ENCODE measurements at places on chromosomes 13 and 19.
A peak's percentile ranks its signal among the peaks of the same experiment; 100 is the strongest.

- DNase-seq: no peak
These were observed 106.1 kb downstream of the DHRS12 start for GRCh38 chr13:51697855-51698254.

DNA sequence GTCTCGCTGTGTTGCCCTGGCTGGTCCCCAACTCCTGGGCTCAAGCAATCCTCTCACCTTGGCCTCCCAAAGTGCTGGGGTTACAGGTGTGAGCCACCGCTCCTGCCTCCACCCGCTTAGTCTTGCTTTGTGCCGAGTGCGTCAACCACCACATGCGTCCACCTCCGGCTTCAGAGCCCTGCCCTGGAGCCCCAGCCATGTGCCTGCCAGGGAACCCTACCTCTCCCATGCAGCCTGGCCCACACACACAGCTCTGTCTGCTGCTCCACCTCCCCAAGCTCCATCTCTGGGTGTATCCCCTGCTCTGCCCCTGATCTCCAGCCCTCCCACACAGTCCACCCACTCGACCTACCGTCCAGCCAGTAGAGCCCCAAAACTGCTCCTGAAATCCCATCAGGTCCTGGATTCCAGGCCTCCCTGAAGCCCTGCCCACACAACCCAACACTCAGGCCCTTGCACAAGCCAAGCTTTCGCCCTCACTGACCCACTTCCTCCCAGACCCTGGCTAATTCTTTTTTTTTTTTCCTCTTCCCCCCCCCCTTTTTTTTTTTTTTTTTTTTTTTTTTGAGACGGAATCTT lies 9.6 kb downstream of the CYP2F1 start:
- DNase-seq: no peak

GRCh38 chr13:102141625-102142472 lies 260.0 kb downstream of the FGF14 start:
- peak; percentile 36 for DNase-seq

DNA sequence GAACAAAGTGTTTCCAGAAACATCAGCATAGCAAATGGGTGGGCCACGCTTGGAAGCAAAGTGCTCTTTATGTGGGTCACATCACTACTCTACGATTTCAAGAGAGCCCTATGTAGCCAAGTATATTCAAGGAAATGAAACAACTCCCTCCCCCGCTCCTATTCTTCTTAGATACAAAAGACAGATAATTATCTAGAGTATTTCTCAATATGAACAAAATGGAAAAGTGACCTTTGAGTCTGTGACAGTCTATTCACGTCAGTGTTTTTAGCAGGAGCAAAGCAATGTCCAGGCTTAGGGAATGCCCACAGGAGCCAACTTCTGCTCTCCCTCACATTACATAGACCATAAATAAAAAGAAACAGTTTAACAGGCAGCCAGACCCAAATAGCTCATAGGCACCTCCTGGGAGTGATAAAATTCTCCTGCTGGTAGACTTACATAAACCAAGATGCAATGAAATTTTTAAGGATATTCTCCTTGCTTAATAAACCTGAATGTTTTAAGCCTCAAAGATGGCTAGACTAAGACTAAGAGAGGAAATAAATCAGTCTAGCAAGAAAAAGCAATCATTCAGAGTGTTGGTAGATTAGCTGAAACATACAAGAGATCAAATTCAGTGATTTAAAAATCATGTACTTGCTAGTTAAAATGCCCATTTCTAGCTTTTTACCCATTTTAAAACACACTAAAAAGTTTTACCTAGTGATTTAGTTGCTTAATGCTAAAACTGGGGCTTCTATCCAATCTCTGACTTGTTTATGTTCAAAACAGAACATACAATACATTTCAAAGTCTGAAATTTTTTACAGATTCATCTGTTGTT lies 182.8 kb downstream of the RGCC start:
- DNase-seq: no peak

DNA sequence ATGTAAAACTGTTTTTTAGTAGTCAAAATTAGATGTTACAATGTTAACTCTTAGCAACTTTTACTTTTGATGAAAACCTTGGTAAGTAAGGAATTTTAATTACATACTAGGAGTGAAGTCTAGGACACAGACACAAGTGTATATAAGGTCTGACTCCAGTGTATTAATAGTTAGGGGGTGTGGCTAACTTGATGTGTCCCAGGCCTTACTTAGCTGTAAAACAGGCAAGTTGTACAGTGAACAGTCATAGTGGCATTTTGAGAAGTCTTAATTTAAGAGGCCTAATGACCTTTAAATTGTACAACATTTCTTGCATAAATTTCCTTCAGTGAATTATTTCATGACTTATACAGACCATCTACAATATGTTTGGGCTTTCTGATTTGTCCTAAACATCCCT lies 6.8 kb downstream of the ZNF431 start:
- DNase-seq: no peak

DNA sequence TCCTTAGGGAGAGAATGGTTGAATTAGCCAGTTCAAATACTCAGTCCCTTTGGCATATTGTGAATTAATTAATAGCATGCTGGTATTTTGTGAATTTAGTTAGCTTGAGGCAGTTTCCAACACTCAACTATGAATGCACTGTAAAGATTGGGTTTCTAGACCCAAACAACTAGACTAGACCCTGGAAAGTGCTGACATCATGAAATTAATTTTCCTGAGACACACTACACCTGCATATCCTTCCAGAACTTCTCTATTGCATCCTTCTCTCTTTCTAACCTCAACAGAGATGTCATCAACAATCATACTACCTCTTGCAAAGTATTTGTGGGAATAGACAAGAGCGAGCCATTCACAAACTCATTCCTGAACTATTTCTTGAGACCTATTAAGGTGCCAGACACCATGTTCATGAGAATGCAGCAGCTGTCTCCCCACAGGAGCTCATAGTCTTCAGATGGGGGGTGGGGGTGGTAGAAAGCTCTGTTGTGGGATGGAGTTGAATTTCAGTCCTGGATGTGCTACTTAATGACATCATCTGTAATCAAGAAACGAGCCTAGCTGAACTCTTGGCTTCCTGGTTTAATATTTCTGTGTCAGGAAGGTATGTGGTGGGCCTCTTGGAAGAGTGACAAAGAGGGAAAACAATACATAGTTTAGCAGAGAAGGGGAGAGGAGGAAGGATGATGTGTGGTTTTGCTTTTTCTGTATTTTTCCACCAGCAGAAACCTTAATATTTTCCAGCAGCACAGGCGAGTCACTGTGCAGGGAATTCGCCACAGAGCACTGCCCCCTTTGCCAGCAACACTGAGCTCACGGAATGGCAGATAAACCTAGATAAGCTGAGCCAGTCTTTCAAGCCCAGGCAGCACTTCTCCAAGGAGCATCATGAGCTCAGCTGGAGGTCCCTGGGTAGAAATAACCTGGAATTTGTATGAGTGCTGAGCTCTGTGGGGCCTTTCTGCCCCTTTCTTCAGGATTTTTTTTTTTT lies 53.1 kb upstream of the CYSLTR2 start:
- no peak for DNase-seq

DNA sequence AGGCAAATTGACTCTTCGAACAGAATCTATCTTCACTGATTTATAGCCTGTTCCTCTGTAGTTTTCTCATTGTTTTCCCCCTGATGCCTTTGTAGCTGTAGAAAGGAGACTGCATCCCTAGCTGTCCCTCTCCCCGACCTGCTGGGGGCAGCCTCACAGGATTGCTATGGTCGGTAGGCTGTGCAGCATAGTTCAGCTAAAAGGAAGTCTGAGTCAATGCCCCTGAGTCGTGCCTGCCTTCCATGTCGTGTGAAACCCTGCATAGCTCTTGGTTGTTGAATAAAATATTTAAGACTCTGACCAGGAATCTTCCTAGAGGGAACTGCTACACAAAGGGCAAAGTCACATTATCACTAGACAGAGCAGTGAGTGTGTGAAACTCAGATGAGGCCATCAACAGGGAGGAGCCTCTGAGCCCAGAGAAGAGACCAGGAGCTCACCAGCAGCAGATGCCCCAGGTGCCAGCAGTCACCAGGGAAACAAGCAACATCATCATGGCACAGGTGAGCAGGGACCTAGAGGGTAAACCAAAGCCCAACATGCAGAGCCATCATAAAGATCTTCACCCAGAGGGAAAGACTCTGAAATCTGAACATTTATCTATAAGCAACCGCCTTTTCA lies 108.4 kb upstream of the NBEA start:
- DNase-seq: no peak

GRCh38 chr13:31442571-31442970 lies 242.8 kb downstream of the B3GLCT start:
- DNase-seq: no peak

GRCh38 chr13:89684896-89685295 lies 1662.6 kb upstream of the MIR17HG start:
- DNase-seq: no peak

DNA sequence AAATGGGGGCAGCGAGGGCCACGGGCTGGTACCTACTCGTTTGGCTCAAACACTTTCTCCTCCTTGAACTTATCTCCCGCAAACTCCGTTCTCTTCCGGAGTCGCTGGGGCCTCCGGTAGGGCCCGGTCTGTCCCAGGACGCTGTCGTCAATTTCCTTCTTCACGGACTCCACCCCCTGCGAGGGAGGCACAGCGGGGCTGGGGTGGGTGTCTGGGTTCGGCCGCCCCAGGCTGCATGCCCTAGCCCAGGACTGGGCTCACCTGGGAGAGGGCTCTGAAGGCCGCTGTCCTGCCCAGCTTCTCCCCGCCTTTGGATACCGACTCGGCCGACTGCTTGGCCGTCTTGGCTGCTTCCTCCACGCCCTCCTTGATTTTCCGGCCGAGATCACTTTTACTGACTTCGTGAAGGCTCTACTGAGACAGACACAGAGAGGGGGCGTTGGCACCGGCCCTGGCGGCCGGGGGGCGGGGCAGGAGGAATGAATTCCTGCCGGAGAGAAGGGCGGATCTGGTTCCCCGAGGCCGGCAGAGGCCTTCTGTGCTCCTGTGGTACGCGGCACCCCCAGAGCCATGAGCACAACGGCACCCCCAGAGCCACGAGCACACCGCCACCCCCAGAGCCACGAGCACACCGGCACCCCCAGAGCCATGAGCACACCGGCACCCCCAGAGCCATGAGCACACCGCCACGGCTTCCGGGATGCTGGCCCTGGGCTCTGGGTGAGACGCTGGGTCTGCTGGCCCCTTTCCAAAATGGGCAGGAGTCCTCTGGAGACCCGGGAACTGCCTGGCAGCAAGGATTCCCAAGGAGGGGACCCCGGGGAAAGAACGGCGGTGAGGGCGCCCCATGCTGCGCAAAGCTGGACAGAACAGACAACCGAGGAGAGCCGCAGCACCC lies 8.1 kb upstream of the CTXN1 start:
- no peak for DNase-seq

DNA sequence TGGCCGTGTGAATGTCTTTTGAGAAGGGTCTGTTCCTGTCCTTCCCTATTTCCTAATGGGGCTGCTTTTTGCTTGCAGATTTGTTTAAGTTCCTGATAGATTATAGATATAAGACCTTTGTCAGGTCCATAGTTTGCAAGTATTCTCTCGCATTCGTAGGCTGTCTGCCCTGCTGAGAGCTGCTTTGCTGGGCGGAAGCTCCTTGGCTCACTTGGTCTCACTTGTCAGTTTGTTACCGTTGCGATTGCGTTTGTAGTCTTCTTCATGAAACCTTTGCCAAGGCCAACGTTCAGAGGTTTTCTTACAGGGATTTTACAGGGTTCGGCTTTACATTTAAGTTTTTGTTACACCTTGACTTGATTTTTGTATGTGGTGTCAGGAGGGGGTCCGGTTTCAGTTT lies 44.0 kb upstream of the TFDP1 start:
- no peak for DNase-seq

- DNase-seq: peak; percentile 72
These were observed 599 bp upstream of the ARHGEF7 start for GRCh38 chr13:111114362-111115060.

DNA sequence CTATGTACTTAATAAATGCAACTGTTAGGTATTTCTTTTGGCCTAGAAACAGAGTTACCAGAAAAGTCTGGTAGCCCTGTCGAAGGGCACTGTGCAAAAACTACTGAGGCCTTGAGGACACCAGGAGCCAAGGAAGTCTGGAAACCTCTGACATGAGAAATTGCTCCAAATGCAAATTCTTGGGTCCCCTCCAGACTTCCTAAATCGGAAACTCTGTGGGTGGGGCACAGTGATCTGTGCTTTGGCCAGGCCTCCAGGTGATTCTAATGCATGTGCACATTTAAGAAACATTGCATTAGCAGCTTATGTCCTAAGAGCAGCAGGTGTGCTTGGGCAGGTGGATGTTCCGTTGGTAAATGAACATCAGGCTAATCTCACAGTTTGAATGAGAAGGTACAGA lies 50.0 kb downstream of the STARD13 start:
- no peak for DNase-seq

- no peak for DNase-seq
These were observed 12.4 kb downstream of the EFNB2 start for GRCh38 chr13:106522898-106523525.

DNA sequence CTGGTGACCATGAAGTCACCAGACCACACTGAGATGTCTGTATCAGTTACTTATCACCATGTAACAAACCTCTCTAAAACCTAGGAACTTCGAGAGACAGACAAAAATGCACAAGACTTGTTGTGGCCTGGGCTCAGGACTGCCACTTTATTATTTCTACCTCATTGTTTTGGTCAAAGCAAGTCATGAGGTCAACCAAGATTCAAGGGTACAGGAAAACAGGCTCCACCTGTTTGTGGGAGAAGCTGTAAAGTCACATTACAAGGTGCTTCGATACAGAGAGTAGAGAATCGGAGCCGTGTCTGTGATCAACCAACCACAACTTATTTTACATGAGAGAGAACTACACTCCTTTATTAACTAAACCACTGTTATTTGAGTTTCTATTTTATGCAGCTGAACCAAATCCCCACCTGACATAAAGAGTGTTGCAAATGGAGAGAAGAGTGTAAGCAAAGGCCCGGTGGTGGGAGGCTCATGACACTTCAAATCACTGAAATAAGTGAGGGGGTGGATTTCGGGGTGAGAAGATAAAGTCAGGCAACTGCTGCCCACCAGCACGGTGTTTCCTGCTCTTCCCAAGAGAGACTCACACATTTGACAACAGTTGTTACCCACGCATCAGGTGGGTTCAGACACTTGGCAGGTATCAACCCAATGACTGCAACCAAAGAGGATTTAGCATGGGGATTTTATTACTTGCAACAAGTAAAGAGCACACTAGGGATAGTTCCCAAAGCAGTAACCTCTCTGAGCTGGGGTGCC lies 39.0 kb upstream of the IGSF23 start:
- DNase-seq: no peak

GRCh38 chr13:101447852-101448251 lies 4.6 kb upstream of the ITGBL1 start:
- DNase-seq: no peak

- DNase-seq: peak; percentile 47
These were observed 11.9 kb upstream of the ZNF57 start for GRCh38 chr19:2888731-2889224.

DNA sequence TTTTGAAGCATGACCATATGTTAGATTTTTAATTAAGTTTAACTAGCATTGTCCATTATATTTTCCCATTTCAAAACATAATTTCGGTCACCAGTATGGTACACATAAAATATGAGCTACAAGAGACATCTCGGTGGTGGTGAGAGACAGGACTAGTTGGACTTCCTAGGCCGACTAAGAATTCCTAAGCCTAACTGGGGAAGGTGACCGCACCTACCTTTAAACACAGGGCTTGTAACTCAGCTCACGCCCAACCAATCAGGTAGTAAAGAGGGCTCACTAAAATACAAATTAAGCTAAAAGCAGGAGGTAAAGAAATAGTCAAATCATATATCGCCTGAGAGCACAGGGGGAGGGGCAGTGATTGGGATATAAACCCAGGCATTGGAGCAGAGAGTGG lies 22.9 kb downstream of the DNAJC15 start:
- DNase-seq: no peak
